ENCODE measurements at places on chromosomes 5 and 9.

DNA sequence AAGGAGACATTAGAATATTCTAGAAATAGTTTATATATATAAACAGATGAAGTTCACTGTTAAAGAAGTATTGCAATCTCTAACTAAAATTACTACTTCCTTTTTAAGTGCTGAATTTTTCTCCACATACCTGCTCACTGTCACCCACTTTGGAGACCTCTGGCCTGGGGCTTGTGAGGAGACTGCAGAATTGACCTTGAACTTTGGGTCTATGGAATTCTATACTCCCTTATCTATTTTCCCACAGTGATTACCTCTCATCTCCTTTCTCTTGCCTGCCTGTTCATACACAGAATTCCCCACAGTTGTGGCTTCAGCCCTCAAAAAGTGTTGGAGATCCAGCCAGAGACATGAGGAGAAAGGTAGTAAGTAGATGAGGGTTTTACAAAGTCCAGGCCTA lies 45.4 kb downstream of the LARP1 start:
- no peak for DNase-seq

DNA sequence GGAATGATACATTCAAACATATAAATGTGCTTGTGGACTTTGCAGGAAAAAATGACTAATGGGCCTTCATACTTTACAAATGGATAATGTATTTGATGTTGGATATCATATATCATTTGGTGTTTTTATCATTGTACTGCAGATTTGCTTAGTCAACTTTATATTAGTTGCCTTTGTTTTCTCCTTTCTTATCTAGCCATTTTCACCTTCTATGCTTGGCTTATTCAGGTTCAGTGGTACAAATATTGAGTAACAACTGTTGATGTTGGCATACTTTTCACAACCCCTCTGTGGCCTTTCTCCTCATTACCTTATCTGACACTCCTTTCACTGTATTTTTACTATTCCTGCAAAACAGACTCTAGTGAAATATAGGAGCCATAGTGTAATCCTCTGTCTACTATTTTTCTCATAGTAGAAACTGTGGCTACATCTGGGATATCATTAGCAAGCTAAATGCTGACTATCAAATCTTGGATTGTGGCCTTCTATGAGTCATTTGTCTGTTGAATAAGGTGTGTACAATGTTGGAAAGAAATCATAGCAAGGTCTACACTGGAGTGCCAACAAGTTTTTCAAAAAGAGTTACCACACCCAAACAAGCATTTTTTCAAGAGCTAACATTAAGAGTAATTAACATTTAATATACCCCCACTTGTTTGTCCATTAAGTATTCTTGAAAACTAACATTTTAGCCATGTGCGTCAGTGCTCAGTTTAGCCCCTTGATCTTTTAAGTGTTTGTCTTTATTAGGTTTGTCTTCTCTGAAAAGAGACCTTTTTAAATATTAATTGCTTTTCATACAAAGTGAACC lies 330.1 kb downstream of the ADGRV1 start:
- DNase-seq, result no peak

- no peak for DNase-seq
Measured at GRCh38 chr9:10443181-10443867, 169.5 kb downstream of the PTPRD start.

GRCh38 chr9:73152543-73152844 lies 829 bp downstream of the ANXA1 start:
- no peak for DNase-seq

DNA sequence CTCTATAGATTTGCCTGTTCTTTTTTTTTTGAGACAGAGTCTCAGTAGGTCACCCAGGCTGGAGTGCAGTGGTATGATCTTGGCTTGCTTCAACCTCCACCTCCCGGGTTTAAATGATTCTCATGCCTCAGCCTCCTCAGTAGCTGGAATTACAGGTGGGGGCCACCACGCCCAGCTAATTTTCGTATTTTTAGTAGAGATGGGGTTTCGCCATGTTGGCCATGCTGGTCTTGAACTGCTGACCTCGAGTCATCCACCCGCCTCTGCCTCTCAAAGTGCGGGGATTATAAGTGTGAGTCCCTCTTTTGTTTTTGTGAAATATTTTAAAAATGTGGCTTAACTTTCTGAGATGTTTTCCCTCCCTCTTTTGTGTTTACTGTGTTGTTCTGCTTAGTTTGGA lies 29.2 kb downstream of the HSPA4 start:
- DNase-seq, result no peak

DNA sequence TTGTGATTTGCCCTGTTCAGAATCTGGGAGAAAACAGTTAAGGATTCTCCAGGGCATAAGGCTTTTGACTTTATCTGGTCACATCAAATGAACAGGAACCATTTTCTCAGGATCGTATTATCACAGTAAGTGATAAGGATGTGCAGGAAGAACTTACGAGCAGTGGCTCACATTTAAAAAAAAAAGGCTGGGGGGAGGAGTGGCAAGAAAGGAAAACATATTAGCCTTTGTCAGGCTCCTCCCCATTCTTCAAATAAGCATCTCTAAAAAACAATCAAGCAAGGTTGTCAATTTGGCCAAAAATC lies 234.3 kb upstream of the TMEM161B start:
- no peak for DNase-seq

DNA sequence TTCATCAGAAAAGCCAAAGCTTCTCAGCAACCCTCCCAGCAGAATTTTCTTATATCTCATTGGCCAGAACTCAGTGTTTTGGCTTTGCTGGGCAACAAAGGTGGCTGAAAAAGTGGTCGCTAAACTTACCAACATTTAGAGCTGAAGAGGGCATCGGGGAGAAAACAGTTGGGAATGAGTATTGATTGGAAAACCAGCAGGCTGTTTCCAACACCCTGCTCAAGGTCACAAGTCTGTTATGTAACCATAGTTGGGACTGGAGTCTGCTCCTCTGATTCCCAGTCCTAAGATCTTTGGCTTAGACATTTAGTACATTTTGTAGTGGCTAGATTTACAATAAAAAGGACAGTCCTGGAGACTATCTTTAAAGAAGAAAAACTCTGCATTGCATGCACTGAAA lies 17.1 kb downstream of the IL12B start:
- no peak for DNase-seq

- DNase-seq, result no peak
Measured at GRCh38 chr5:142913728-142914338, 143.7 kb downstream of the ARHGAP26 start.

Data from uterus (tissue), 4 donors.